ENCODE measurements at places on chromosomes 5 and 9.
A peak's percentile ranks its signal among the peaks of the same experiment; 100 is the strongest.

GRCh38 chr9:34383904-34384303, 7.2 kb upstream of the MYORG start:
- no peak for DNase-seq

DNA sequence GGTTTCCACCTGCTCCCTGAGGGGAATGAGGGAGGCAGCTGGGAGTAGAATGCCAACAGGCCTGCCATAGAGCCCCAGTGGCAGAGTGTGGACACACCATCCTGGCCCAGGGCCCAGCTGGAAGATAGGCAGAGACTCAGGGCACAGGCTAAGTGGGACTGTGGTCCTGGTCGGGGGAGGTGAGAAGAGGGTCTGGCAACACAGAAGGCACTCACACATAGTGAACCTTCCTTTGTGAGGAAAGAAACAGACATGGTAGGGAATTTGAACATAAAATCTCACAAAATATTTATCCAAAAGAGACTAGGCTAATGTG, 41.2 kb downstream of the WDR36 start:
- no peak for DNase-seq

GRCh38 chr5:148147415-148147814, 20.9 kb upstream of the SPINK14 start:
- no peak for DNase-seq

GRCh38 chr5:87411586-87411972, 1.2 kb downstream of the CCNH start:
- DNase-seq = no peak

GRCh38 chr5:14325369-14325768, 182.2 kb downstream of the TRIO start:
- DNase-seq = no peak

DNA sequence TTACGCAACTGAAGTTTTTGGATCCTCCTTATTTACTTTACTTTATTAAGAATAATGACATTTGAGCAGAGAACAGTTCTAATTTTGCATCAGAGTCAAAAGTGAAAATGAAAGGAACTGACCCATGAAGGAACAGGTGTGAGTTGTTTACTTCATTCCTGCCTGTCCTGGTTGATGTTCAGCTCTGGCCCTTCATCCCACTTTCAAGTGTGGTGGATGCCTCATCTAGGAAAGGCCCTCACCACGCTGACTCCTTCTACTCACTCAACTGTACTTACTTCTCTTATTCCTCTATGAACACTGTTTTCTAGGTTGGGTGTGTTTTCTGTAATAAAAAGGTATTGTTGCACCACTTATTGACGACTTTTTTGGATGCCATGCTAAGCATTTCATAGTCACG, 61.8 kb upstream of the PLEKHG4B start:
- no peak for DNase-seq

GRCh38 chr9:70578720-70579119, 164.3 kb upstream of the KLF9 start:
- no peak for DNase-seq

DNA sequence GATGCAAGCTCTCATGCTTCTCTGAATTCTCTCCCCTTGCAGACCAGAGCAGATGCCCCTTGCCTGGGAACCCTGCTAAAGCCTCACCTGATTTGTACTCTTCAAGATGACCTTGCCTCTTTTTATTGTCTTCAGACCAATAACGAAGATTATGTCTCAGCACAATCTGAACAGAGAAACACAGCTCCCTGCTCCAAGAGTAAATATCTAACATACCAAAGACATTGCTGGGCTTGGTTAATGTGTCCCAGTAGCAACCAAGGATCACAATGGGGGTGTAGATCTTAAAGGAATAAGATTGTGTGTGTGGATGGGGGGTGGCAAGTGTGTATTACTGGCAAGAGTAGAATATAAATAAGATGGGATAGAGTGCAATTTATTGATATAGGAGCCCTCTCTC, 67.6 kb upstream of the LHFPL2 start:
- DNase-seq = peak; percentile 87

- DNase-seq = no peak
These were observed 166.7 kb downstream of the TTLL11 start for GRCh38 chr9:121926351-121926801.

DNA sequence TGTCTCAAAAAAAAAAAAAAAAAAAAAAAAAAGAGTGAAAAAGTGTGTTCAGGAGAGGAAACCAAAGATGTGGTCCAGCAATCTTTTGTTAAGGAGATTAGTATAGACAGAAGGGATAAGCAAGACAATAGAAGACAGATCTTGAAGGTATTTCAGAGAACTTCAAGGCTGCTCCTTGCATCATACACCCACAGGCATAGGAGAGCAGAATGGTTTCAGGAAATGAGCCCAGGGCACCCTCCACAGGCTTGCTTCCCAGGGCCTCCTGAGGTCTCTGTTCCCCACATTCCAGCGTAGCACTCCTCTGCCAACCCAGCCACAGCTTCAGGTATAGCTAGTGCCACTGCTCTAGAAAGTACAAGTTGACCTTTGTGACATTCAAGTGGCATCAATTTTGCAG, 65.8 kb downstream of the FSTL4 start:
- DNase-seq = no peak

DNA sequence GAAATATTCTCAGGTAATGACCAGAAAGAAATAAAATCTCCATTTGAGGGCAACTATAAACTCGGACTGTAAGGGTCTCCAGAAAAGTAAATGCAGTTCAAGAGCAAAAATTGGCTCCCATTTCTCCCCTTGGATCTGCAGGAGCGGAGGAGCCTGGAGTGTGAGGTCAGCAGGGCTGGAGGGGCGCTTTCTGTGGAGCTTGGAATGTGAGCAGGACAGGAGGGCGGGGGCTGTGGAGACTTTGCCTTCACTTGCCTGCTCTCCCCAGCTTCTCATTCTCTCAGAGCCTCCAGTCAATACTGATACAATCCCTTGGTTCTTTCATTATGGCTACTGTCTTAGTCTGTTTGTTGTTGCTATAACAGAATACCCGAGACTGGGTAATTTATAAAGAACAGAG, 162.8 kb upstream of the ANKH start:
- DNase-seq = no peak

- DNase-seq = no peak
These were observed 2.0 kb downstream of the BASP1 start for GRCh38 chr5:17219469-17219868.

- DNase-seq = no peak
These were observed 264.6 kb downstream of the NR3C1 start for GRCh38 chr5:143138839-143139238.

- DNase-seq = no peak
These were observed 795.0 kb downstream of the DTWD2 start for GRCh38 chr5:118193194-118193905.

GRCh38 chr5:10673407-10673806, 87.6 kb downstream of the DAP start:
- no peak for DNase-seq

- peak; percentile 69 for DNase-seq
These were observed 90.9 kb downstream of the THBS4 start for GRCh38 chr5:80125962-80126480.

DNA sequence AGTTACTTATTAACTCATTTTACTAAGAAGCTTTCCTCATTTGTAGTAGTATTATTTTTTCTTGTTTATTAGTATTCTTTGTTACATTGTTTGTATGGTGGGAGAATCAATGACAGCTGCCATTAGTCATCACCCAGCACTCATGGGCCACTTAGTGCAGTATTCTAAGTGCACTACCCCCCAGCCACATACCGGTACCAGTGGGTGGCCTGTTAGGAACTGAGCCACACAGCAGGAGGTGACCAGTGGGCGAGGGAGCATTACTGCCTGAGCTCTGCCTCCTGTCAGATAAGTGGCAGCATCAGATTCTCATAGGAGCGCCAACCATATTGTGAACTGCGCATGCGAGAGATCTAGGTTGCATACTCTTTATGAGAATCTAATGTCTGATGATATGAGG, 24.2 kb upstream of the CAMLG start:
- DNase-seq = no peak

DNA sequence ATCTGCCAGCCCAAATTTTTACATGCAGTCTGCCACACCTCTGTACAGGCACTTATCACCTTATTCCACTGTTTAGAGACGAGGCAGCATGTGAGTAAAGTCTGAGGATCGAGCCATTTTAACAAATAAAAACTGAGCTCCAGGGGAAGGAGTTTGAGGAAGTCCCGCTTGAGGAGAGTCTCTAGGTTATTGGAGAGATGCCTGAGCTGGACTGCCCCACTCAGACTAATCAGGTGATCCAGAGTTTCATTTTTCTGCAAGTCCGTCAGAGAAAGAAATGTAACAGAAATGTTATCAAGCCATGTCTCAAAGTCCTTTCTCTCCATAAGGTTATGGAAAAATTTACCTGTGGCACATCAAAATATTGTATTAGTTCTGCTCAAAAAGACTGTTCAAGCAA, 5.3 kb downstream of the FBXW2 start:
- no peak for DNase-seq

DNA sequence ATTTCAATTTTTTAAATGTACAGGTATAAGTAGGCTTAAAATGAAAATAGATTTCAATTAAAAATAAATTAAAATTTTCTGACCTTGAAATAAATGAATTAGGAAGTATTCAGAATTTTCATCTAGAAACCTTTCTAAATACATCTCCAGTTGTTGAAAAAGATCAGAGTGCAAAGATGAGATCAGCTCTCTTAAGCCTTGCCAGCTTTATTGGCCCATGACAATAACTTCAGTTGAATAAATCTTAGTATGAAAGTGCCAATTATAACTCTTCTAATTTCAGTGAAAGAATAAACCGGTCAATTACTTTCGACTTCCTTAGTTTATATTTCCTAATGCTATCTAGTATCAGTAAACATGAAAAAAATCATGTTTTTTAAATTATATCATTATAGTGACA, 117.4 kb downstream of the FBXL17 start:
- DNase-seq = no peak

DNA sequence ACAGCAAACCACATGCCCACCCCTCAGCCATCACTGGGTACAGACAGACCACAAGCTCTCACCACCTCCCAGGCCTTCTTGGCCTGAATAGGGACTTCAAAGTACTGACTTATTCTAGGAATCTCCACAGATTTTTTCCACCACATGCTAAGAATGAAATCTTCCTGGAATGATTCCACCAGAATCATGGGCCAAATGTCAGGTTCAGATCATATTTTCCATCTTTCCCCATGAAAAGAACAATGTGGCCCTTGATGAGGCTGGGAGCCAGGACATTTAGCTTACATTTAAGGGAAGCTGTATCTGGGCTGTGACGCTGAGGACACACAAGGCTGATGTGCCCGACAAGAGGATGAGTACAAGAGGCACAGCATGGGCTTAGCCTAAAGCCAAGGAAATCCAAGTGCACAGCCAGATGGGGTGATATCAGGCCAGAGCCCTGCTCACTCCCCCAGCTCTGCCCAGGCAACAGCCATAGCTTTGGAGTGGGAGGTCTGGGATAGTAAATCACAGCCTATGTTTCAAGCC, 28.1 kb downstream of the ACSL6 start:
- no peak for DNase-seq

GRCh38 chr9:76519075-76519835, 60.3 kb downstream of the GCNT1 start:
- peak; percentile 73 for DNase-seq

DNA sequence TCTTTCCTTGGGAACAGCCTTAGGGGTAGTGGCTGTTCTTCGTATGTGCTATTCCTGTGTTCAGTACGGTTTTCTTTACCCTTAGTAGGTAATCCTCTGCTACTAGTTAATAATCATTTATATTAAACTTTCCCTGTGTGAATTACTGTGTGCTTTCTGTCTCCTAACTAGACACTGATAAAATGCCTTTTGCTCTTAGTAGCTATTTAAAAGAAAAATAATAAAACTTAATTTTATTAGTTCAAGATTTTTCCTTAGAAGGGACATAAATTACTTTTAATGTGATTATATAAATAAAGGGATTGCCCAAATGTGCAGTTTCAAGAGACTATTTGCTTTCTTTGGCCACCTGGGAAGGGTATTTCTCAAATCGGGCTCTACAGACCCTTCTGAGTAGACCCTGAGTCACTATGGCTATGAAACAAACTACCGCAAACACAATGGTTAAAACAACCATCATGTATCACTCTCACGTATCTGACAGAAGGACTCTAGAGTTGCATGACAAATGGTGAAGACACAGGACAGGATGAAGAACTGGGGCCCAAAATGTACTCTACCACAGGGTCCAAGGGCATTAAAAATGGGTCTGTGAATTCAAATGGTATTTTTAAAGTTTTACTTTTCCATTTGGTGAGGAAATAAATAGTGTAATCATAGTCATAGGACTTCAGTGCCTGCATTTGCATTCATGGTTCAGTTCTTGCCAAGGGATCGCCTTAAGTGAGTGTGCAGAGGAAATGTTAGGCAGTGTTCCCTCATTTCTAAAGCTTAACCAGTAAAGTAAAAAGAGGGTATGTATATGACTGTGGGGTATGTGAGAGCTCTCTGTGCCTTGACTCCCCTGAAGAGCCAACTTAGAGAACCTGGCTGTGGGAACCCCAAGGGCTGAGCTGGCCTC, 97.0 kb downstream of the TSSK1B start:
- DNase-seq = no peak

- no peak for DNase-seq
These were observed 5.9 kb downstream of the ZCCHC7 start for GRCh38 chr9:37126214-37126788.

GRCh38 chr5:93477816-93478215, 103.2 kb downstream of the NR2F1-AS1 start:
- DNase-seq = no peak

DNA sequence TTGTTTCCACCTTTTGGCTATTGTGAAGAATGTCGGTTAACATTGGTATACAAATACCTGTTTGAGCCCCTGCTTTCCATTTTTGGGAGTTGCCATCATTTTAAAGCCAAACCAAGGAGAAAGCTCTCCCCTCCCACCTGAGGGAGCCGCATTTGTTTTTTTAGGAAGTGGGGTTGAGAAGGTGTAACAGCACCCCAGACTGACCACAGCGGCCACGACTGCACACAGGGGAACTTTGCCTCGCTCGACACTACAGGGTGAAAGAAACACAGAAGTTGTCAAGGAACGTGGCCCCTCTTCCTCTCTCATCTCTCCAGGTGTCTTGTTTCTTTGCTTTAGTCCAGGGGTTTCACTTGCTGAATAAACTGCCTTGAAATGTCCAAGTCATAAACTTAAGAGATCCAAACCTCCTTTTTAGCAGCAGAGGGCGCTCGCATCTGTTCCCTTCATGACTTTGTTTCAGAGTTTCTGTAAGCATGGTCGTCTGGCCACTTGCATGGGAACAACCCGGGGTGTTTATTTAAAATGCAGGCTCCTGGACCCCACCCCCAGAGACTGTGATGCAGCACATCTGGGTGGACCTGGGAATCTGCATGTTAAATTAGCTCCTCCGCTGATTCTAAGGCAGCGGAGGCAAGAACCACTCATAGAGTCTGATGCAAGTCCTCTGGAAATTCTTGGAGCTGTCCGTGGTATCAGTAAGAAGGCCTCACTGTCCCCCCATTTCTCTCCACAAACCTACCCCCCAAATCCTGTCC, 2.1 kb upstream of the TTLL11 start:
- peak; percentile 64 for DNase-seq

GRCh38 chr5:59760785-59761348, 132.7 kb downstream of the PDE4D start:
- DNase-seq = peak; percentile 67

DNA sequence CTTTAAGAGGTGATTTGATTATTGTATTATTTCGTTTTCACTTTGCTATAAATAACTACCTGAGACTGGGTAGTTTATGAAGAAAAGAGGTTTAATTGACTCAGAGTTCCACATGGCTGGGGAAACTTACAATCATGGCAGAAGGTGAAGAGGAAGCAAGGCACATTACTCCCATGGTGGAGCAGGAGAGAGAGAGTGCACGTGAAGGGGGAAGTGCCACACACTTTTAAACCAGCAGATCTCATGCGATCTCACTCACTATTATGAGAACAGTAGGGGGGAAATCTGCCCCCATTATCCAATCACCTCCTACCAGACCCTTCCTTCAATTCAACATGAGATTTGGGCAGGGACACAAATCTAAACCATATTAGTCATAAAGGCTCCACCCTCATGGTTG, 36.1 kb upstream of the NDFIP1 start:
- DNase-seq = no peak
